Transverse colon (tissue), 4 donors: ENCODE measurements at places on chromosomes 16 and 17. TPM values are rescaled to one million over a fixed set of nuclear protein-coding genes. Genes with fewer than 3 reads are reported as not detected.

LRRC37A gene
- total RNA-seq, result 7.0 TPM

- H3K27me3 ChIP-seq, result no peaks in the 10 kb centered on the region
- H3K36me3 ChIP-seq, result no peaks in the 10 kb centered on the region
- H3K4me1 ChIP-seq, result no peaks in the 10 kb centered on the region
These were observed 79.5 kb upstream of the DHX40 start for GRCh38 chr17:59485946-59486345.

DNA sequence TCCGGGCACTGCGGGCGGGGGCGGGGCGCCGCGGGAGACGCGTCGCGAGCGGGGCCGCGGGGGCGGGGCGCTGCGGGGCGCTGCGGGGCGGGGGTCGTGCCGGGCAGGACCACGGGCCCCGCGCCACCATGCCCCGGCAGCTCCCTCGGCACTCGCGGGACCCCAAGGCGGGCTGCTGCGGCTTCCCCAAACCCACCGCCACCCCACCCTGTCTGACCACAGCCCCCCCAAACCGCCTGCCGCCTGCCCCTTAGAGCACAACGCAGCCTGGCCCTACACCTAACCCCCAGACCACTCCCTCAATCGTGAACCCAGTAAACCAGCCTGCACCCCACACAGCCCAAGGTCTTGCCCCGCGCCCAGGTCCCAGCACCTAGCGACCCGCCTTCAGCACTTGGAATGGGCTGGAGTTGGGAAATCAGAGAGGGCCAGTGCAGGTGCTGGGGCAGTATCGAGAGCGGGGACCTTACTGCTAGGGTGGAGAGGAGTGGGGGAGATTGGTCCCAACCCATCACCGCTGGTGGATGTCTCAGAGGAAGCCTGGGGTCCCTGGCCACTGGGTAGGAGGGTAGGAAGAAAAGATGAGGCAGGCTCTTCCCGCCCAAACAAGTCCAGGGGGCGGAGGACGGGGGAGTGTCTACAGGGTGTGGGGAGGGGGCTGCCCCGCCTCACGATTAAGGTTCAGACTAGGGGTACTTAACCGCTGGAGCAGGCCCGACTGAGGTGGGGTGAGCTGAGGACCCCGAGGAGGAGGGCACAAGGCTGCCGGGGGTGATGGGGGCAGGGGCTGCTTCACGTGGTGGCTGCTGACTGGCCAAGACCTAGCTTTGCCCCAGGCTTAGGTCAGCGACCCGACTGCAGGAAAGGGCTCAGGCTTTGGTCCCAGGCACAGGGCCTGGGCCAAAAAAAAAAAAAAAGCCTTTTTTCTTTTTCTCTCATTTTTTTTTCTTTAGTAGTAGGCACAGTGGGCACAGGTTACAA is 539 bp upstream of the VAMP2 start:
- peak overlapping the region; percentile 96 for H3K27ac ChIP-seq
- H3K4me3 ChIP-seq, result peak overlapping the region; percentile 100
- DNase-seq, result peak; percentile 45
- peaks cover 53% of the 10 kb centered on the region for H3K4me1 ChIP-seq

GRCh38 chr16:64437706-64438324 is 684.0 kb downstream of the CDH11 start:
- no peak for DNase-seq
- no peaks in the 10 kb centered on the region for H3K27me3 ChIP-seq
- H3K4me3 ChIP-seq, result no peak overlapping the region
- no peaks in the 10 kb centered on the region for H3K4me1 ChIP-seq

GRCh38 chr16:57867000-57867561 is 64.8 kb upstream of the KIFC3 start:
- no peak overlapping the region for H3K4me3 ChIP-seq
- no peak for DNase-seq
- peaks cover 3% of the 10 kb centered on the region for H3K27me3 ChIP-seq
- no peaks in the 10 kb centered on the region for H3K4me1 ChIP-seq
- no peaks in the 10 kb centered on the region for H3K36me3 ChIP-seq

GRCh38 chr17:55327225-55328088 is 62.7 kb downstream of the HLF start:
- H3K27me3 ChIP-seq, result no peaks in the 10 kb centered on the region
- no peak overlapping the region for H3K4me3 ChIP-seq
- no peak overlapping the region for H3K27ac ChIP-seq
- peak; percentile 20 for DNase-seq
- H3K36me3 ChIP-seq, result no peaks in the 10 kb centered on the region
- H3K4me1 ChIP-seq, result no peaks in the 10 kb centered on the region

- DNase-seq, result no peak
- H3K36me3 ChIP-seq, result no peaks in the 10 kb centered on the region
- H3K4me1 ChIP-seq, result peaks cover 19% of the 10 kb centered on the region
These were observed 56.9 kb upstream of the TEKT3 start for GRCh38 chr17:15398291-15398690.
